ENCODE measurements at places on chromosomes 1 and 21.
A peak's percentile ranks its signal among the peaks of the same experiment; 100 is the strongest.

DNA sequence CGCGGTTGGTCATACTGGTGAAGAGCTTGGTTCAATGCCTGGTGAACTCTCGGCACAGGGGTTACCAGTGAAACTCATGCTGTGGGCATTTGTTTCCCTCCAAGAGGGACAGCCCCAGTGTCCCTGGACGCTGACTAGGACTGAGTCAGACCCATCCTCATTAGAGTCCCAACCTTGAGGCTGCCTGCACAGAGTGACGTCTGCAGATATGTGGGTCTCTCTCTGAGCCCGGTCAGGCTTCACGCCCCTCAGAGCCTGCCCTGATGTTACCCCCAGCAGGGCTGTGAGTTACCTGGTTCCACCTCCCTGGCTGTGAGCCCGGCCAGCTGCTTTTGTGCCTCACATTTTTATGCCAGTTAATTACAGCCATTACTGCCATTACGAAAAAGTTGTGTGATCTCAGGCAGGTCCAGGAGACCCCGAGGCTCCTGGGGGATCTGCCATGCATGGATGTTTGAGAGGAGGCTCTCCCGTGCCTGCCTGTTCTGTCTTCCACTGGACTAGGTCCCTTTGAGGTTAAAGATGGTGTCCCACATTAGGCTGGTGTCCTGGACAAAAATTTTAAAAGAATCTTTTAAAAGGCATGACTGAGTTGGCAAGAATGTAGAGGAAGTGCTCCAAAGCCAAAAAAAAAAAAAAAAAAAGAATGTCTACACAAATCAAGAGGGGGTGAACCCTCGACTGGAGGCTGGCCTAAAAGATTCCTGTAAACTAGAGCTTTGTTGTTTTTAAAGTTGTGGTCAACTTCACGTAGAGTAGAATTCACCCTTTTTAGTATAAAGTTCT is 36.6 kb upstream of the PADI1 start:
- DNase-seq, result peak; percentile 86

GRCh38 chr1:216330262-216330661 is 93.0 kb downstream of the USH2A start:
- peak; percentile 35 for DNase-seq

DNA sequence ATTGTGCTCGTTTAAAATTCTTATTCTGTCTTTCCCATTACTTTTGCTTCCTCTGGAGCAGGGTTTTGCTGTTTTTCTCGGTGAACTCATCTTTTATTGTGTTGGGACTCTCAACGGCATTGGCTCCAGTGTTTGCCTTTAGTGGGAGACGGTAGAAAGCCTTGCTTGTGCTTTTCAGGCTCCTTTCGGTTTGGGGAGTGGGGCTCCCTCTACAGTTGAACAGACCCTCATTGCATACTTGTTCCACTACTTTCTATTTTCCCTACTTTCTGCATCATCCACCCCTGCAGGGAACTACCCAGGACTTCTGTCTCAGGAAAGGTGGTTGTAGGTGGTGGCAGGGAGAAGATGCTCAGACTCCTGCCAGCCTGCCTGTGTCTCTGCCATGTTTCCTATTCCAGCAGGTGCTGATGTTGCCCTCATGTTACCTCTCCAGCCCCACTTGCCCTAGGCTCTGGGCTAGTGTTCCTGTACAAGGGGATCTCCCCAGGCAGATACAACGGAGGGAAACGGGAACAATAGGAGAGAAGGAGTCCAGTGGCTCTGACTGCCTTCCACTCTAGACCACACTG is 68.5 kb upstream of the ZBTB18 start:
- no peak for DNase-seq

DNA sequence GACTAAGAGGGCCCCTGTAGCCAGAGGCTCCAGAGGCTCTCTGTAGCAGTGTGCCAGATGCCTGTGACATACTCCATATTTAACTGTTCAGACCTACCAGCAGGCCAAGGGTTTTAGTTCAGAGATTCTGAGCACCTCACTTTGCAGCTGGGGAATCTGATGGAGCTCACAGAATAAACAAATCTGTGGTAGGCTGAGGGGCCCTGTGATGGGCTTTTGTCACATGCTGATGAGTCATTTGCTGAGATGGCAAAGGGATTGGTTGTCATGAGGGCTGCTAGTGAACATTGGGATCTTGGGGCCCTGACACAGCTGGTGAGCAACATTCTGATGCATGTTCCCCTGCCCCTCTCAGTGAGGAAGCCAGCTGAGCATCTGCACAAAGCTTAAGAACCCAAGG is 482.2 kb downstream of the CAMTA1 start:
- peak; percentile 88 for DNase-seq

DNA sequence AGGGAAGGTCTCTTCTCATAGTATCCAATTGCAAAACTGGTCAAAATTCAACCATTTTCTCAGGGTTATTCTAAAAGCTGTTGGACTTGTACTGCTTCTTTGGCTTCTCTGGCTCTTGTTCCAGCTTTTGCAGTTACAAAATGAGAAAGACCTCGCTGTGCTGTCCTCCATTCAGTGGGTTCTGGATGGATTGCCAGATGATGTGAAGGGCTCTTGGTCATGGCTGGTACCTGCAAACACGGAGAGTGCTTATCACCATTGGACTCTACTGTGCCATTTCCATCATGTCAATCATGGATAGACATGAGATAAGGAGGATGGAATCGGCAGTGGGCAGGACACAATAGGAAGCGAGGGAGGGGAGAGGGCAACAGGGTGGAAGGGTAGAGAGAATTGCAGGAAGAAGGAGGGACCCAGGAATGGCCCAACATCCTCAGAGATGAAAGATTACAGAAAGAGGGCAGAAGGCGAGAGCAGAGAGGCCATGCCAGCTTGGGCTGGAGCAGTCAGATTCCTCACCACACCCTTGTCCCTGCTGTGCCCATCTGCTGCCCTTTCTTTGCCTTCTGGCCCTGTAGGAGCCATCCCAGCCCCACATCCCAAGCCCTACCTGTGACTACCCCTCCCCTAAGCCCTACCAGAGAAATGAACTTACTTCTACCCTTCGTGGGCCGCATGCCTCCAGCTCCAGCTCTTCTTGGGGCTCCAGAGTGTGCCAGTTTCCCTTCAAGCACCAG is 70.3 kb downstream of the HIVEP3 start:
- no peak for DNase-seq
